ENCODE measurements at places on chromosomes 4 and X. TPM values are rescaled to one million over a fixed set of nuclear protein-coding genes. Genes with fewer than 3 reads are reported as not detected.
A peak's percentile ranks its signal among the peaks of the same experiment; 100 is the strongest.

GRCh38 chr4:110516106-110516922 is 40.4 kb downstream of the ENPEP start:
- peak overlapping the region; percentile 66 for H3K27ac ChIP-seq
- no peaks in the 10 kb centered on the region for H3K27me3 ChIP-seq
- DNase-seq = no peak

- DNase-seq = no peak
- H3K27ac ChIP-seq = no peak overlapping the region
- H3K4me1 ChIP-seq = peaks cover 50% of the 10 kb centered on the region
- no peaks in the 10 kb centered on the region for H3K27me3 ChIP-seq
Observed at GRCh38 chr4:140705625-140706275, 50.4 kb downstream of the TBC1D9 start.

GRCh38 chrX:22012051-22012450 is 20.1 kb upstream of the PHEX start:
- no peaks in the 10 kb centered on the region for H3K4me1 ChIP-seq
- DNase-seq = no peak
- H3K36me3 ChIP-seq = no peaks in the 10 kb centered on the region
- H3K27me3 ChIP-seq = no peaks in the 10 kb centered on the region
- no peak overlapping the region for H3K27ac ChIP-seq

- no peaks in the 10 kb centered on the region for H3K36me3 ChIP-seq
- H3K27ac ChIP-seq = no peak overlapping the region
- H3K4me3 ChIP-seq = no peak overlapping the region
- no peak for DNase-seq
- no peaks in the 10 kb centered on the region for H3K27me3 ChIP-seq
Observed at GRCh38 chr4:112859456-112860184, 189.8 kb upstream of the ANK2 start.

GRCh38 chr4:41658163-41658562 is 90.4 kb downstream of the PHOX2B start:
- peaks cover 5% of the 10 kb centered on the region for H3K4me1 ChIP-seq
- H3K27me3 ChIP-seq = no peaks in the 10 kb centered on the region
- no peak overlapping the region for H3K4me3 ChIP-seq
- DNase-seq = no peak
- peaks cover 5% of the 10 kb centered on the region for H3K36me3 ChIP-seq

DNA sequence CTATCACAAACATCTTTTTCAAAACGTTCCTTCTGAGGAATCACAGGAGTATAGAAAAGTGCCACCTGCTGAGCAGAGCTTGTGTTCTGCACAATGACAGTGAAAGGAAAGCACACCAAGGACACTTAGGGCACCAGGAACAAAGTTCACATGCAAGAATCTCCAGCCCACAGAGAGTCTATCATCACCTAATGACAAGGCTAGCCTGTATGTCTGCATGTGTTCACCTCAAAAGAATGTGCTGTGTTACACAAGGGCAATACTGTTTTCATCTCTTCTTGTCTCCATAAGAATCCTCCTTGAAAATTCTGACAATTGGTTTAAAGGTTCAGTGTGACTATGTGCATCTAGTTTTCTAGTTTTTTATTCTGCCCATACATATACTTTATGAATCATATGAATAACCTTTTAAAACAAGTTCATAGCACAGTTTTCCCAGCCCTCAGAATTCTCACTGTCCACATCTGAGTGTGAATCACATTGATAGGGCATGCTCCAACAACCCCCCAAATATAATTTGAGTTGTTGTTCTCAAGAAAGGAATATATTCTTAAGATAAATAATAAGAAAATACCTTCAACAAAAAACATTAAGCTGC is 118.0 kb downstream of the PWWP3B start:
- H3K36me3 ChIP-seq = no peaks in the 10 kb centered on the region
- no peaks in the 10 kb centered on the region for H3K27me3 ChIP-seq
- H3K4me1 ChIP-seq = no peaks in the 10 kb centered on the region

DNA sequence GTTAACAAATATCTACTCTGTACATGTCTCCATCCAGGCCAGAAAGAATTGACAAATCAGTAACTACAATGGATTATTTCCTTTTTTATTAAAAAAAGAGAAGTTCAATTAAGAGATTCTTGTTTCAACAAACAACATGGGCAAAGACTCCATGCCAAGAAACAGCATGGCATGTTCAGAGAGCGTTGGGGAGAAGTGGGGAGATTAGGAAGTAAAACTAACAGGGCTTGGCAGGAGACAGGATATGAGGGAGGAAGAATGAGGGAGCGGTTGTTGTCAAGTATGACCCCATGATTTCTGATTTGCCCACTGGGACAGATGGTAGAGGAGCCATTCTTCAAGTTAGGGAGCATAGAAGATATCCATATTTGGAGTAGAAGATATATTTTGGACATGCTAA is 128.4 kb downstream of the RNF150 start:
- no peak for DNase-seq
- H3K27me3 ChIP-seq = no peaks in the 10 kb centered on the region
- no peaks in the 10 kb centered on the region for H3K36me3 ChIP-seq
- H3K4me3 ChIP-seq = no peak overlapping the region
- no peak overlapping the region for H3K27ac ChIP-seq

DNA sequence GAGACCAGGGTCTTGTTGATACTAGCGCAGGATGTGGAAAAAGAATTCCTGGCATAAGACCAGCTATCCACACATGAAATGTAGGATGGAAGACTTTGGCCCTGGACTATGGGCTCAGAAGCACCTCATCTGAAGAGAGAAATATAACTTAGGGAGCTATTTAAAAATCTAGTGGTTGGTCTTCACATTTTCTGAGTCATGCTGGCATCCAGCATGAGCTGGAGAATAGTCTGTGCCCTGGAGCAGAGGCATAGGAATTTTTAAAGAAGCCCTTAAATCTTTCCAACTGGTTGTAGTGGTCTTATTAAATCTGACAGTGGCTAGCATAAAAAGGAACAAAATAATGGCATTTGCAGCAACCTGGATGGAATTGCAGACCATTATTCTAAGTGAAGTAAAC is 86.3 kb downstream of the SMARCA5 start:
- H3K36me3 ChIP-seq = no peaks in the 10 kb centered on the region
- no peak overlapping the region for H3K4me3 ChIP-seq
- no peaks in the 10 kb centered on the region for H3K4me1 ChIP-seq
- no peak for DNase-seq

DNA sequence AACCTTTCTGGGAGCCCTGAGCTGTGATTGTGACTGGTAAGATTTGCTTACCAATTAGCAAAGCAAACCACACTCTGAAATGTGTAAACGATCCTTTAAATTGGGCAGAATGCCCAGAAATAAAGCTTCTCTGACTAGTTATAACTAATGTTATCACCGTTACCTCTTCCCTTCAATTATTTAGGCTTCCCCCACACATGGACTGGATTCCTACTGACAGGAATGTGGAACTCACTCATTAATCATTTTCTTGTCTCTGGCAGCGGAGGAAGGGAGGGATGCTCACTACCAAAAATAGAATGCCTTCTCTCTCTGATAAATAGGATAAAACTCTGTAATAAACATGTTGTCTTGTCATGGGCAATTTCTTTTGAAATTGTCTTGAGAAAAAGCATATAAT is 25.3 kb upstream of the NWD2 start:
- no peaks in the 10 kb centered on the region for H3K27me3 ChIP-seq
- no peaks in the 10 kb centered on the region for H3K36me3 ChIP-seq
- H3K4me3 ChIP-seq = no peak overlapping the region
- no peak overlapping the region for H3K27ac ChIP-seq

- peak overlapping the region; percentile 38 for H3K4me3 ChIP-seq
- H3K27ac ChIP-seq = peak overlapping the region; percentile 66
- peaks cover 19% of the 10 kb centered on the region for H3K27me3 ChIP-seq
- peaks cover 14% of the 10 kb centered on the region for H3K4me1 ChIP-seq
- DNase-seq = no peak
- no peaks in the 10 kb centered on the region for H3K36me3 ChIP-seq
Observed at GRCh38 chr4:110636171-110636679, 13.3 kb upstream of the PITX2 start.

DNA sequence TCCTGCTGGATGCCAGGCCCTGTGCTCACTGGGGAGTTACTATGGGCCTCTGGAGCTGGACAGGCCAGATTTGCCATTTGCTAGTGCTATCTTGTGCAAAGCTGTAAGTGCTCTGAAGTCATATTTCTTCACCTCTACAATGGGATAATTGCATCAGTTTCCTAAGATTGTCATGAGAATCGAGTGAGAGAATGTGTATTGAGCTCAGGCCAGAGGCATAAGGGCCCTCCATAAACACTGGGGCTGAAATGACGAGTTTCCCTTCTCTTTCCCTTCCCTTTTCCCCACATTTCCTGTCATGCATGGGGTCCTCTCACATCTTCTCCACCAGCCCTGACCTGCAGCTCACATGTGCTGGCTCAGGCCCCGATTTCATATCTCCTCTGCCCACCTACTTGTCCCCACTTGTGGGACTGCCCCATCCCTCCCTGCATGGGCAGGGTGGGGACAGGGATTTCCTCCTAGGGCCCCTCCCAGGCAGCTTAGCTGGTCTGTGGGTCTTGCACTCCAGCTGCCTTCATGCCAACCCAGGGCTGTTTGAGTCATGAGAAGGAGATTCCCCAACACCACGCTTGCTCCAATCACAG is 358.8 kb downstream of the MID1IP1 start:
- H3K36me3 ChIP-seq = no peaks in the 10 kb centered on the region
- no peak for DNase-seq
- H3K27me3 ChIP-seq = peaks cover 4% of the 10 kb centered on the region
- H3K27ac ChIP-seq = no peak overlapping the region
- no peak overlapping the region for H3K4me3 ChIP-seq

DNA sequence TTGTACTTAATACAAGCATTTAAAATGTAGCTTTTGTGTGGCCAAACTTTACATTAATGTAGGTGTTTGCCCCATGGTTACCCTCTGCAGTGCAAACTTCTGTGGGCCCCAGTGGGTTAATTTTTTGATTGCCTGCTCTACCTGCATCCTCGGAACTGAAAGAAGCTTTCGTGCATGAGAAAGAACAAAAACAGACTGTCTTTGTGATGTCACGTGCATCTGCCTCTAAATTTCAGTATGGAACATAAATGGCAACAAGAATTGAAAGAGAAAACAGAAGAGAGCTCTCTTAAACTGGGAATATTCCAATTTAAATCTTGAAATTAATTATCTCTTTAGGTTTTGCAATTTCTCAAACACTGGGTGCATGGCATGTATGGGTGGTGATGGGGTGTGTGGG is 182.4 kb upstream of the LCORL start:
- DNase-seq = no peak
- H3K4me1 ChIP-seq = no peaks in the 10 kb centered on the region
- H3K27ac ChIP-seq = no peak overlapping the region
- H3K27me3 ChIP-seq = no peaks in the 10 kb centered on the region
- no peak overlapping the region for H3K4me3 ChIP-seq

DNA sequence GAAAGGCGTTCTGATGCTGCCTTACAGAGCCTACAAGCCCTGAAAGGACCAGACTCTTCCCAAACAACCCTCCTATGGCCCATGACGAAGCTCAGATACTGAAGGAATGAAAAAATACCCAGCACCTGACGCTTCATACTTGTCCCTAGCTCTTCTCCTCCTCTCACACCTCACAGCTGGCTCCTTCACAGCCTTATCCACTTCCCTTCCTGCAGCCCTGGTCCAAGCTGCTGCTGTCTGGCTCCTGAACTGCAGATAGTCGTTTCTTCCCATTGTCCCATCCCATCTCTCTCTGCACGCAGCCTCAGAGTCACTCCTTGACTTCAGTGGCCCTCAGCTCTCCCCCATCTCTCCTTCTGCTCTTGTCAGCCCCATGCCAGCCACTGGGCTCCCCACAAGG is 56.6 kb downstream of the FAM193A start:
- H3K4me1 ChIP-seq = peaks cover 86% of the 10 kb centered on the region
- no peak for DNase-seq
- H3K36me3 ChIP-seq = no peaks in the 10 kb centered on the region
- no peaks in the 10 kb centered on the region for H3K27me3 ChIP-seq
- H3K4me3 ChIP-seq = no peak overlapping the region
- H3K27ac ChIP-seq = no peak overlapping the region

DNA sequence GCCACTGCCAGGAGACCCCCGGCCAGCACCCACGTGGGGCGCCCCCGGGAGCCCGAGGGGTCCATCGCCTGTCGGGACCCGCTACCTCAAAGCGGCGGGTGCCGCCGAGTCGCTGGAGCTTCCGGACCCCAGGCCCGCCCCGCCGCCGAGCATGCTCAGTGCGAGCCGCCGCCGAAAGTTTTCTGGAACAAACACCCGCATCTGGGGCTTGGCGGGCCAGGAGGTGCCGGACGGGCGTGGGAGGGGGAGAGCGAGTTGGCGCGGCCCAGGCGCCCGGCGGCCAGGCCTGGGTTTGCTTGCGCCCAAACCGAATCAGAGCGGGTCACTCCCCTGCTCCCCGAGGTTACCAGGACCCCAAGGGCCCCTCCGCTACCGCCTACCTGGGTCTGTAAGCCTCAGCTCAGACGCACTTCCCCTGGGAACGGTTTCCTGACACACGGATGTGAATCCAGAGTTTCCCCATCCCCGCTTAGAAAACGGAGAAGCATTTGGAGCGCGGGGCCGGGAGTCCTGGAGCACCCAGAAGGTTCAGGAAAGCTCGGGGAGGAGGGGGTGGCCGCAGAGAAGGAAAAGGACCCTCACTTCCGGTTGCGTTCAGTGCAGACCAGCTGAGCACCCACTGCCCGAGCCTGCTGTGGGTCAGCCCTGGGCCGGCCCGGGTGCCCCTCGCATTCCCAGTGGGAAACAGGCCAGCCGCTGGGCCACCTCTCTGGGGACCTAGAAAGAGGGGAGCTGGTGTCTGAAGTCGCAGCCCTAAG is at the start of gene EVC2:
EVC2 (minus strand) TSS at position 111 of the 758 bp plus-strand sequence; CDS start at position 65, 46 bp downstream.
- H3K4me3 ChIP-seq = peak within 1 kb of the TSS; percentile 52
- peaks cover 76% of the 10 kb centered on the region for H3K4me1 ChIP-seq
- no peaks in the 10 kb centered on the region for H3K27me3 ChIP-seq
- DNase-seq = no peak
- H3K36me3 ChIP-seq = no peaks in the 10 kb centered on the region
- H3K27ac ChIP-seq = peak within 1 kb of the TSS; percentile 88

DNA sequence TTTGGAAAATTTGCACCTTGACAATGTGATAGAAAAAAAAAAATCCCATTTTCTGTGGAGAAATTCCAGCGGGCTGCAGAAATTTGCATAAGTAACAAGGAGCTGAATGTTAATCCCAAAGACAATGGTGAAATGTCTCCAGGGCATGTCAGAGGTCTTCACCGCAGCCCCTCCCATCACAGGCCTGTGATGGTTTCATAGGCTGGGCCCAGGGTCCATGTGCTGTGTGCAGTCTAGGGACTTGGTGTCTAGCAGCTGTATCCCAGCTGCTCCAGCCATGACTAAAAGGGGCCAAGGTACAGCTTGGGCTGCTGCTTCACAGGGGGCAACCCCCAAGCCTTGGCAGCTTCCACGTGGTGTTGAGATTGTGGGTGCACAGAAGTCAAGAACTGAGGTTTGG is 85.2 kb downstream of the ADGRA3 start:
- no peak for DNase-seq
- H3K4me3 ChIP-seq = no peak overlapping the region
- H3K4me1 ChIP-seq = no peaks in the 10 kb centered on the region
- H3K36me3 ChIP-seq = peaks cover 8% of the 10 kb centered on the region
- H3K27me3 ChIP-seq = no peaks in the 10 kb centered on the region

CITED1 gene
- not detected for total RNA-seq

UGT2B15 gene
- total RNA-seq = not detected

TMEM47 gene
- total RNA-seq = 11.5 TPM

BTC gene
- 2.1 TPM for total RNA-seq

LARP1B gene
- 12.1 TPM for total RNA-seq

PLXNA3 gene
- total RNA-seq = 5.2 TPM

HTRA3 gene
- 6.8 TPM for total RNA-seq

MAGED4B gene
- total RNA-seq = 3.6 TPM
